ENCODE measurements at places on chromosomes 2 and 18.
A peak's percentile ranks its signal among the peaks of the same experiment; 100 is the strongest.

- DNase-seq: no peak
Measured at GRCh38 chr2:182559623-182560022, 132.8 kb upstream of the PDE1A start.

- DNase-seq: no peak
Measured at GRCh38 chr2:8541223-8541622, 140.6 kb upstream of the ID2 start.

DNA sequence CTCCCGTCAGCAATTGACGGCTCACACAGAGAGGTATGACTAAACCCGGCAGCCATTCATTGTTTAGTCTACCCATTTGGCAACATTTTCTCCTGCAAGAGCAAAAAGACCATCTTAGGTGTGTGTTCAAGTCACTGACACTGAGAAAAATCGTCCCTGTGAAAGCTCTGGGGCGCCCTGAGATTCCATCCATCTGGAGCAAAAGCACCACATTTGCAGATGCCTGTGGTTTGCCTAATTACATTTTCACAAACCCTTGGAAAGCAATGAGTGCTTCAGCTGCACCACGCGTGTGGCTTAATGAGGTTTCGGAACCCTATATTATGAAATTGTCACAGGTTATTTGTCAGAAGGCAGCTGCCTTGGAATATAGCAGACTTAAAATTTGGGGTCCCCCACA lies 110.7 kb upstream of the PTPRM start:
- DNase-seq: no peak

- no peak for DNase-seq
Measured at GRCh38 chr18:55121397-55122170, 162.3 kb upstream of the CCDC68 start.

DNA sequence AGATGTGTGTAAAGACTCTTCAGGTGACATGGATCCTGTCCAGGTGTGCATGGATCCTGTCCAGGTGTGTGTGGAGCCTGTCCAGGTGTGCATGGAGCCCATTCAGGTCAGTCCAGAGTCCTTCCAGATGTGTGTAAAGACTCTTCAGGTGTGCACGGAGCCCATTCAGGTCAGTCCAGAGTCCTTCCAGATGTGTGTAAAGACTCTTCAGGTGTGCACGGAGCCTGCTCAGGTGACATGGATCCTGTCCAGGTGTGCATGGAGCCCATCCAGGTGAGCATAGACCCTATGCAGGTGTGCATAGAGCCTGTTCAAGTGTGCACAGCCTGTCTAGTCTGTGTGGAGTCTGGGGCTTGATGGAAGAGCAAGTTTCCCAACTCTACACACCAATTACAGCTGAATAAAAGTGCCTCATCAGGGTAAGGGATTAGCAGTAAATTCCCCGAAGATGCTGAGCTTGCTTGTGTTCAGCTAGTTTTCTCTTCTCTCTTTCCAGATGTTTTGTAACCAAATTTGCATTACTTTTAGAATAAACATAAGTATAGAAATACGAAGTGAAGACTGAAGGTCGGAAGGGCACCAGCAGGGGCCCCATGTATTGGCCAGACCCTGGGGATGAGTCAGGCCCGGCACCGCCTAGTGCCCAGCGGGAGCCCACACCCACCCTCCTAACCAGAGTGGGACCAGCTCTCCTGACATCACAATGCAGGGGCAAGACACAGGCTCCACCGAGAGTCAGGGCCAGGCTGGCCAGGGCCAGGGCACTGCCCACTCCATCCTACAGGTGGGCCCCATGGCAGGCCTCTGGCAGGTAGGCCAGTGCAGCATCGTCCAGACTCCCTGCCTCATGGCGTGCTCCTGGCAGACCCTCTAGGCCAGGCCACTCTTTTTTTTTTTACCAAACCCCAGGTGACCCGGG lies 38.6 kb upstream of the GPC1 start:
- DNase-seq: peak; percentile 69

DNA sequence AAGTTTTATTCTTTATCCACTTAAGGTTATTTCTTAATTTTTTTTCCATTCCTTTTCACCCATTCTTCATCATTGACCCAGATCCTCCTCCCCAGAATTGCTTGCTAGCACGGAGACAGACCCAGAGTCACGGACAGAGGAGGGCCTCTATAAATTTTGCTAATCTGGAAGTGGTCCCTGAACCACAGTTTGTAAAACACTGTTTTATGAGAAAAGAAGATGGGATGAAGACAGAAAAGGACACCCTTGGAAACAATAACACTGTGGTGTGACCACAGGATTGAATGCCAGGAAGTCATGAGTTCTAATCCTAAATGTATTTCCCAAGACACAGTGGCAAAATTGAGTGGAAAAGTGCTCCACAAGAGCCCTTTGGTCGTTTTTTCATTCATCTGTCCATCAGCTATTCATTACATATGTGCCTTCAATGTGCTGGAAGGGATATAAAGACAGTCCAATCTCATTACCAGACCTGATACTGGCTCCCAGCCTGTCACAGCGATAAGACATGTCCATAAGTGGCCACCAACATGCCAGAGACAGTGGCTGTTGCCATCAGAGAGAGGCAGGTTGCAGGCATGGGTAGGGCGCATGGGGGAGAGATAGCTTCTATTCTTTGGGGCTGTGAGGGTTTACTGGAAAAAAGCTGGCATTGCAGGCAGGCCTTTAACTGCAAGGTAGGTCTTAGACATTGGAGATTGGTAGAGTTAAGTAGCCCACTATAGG lies 175.2 kb upstream of the ALPP start:
- DNase-seq: no peak

- no peak for DNase-seq
Measured at GRCh38 chr2:110783196-110783873, 51.0 kb downstream of the ACOXL start.

DNA sequence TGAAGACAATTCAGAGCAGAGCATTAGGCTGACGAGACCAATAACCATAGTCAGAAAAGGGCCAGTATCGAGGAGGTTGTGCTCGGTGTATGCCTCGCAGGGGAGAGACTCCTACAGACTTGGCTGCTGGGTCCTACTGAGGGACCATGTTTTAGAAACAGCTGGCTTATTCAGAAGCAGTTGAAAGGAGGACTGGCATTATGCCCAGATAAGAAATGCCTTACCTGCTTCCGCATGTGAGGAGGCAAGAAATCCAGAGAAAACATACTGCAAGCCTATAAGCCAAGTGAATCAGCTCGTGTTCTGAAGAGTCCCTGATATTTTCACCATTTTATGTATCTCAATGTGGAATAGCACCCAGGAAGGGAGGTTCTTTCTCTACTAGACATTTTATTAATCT lies 434.7 kb downstream of the GRB14 start:
- no peak for DNase-seq

DNA sequence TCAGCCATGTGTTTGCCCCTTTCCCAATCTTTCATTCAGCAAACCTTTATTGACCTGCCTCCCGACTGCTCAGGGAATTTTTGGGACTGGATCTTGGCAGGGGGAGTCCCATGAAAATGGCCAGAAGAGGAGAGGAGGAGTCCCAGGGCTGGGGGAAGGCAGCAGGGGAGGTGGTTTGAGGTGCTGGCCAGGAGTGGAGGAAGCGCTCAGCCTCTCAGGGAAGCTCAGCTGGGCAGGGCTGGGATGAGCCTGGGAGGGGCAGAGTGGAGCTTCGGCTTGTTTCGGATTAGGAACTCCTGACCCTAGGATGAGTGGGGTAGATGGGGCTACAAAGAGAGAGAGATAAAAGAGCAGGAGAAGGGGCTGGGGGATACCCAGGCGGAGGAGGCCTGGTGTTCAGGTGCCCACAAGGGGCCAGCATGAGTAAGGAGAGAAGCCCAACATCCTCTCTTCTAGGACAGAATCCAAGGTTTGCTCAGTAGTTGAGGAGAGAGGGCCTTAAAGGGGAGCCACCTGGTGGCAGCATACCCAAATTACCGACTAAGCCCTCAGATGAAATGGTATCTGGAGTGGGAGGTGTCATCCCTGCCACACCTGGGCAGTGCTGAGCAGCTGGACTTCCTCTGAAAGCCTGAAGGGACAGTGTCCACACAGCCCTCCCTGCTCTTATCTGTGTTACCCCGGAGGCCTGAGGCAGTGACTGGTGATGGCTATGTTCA lies 91.1 kb downstream of the INHBB start:
- DNase-seq: peak; percentile 12

GRCh38 chr18:7630731-7631442 lies 63.8 kb downstream of the PTPRM start:
- no peak for DNase-seq

GRCh38 chr2:42073739-42074503 lies 26.1 kb downstream of the PKDCC start:
- no peak for DNase-seq

GRCh38 chr2:12824351-12824777 lies 107.6 kb downstream of the TRIB2 start:
- DNase-seq: no peak

DNA sequence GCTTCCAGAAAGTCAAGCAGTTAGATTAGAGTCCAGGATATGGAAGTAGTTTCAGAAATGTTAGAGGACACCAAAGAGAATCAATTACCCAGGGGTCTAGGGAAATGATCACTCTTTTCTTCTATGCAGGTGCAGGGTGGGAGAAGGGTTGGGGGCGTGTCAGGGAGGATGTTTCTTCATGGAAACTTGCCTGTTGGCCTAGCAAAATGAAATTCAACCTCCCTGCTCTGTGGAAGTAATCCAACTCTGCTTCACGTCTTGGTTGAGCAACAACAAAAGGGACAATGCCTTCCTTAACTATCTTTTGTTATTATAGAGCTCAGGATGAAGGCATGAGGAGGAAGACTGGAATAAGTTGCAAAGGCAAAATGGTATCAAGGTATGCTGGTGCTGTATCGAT lies 210.8 kb upstream of the ETAA1 start:
- DNase-seq: no peak

DNA sequence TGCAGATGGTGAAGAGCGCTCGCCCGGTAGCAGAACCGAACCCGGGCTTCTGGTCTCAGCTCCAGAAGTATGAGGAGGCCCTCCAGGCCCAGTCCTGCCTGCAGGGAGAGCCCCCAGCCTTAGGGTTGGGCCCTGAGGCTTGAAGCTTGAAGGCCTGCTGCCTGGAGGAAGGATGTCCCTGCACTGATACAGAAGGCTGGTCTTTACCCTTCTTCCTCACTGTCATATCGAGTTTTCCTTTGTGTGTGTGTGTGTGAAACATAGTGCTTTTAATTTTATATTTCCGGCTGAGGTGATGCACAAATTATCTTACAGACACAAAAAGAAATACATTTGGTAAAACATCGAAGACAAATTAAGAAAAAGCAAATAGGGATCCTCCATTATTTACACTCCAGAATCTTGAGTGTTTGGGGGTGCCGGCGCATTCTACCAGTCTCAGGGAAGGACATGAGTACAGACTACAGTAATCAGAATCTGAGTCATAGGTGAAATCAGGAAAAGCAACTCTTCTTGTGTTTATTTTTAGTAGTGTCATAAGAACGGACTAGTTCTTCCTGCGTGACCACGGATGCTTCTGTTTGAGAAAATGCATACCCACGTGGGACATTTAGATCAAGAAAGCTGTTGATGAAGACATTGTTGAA lies 1.3 kb downstream of the DUSP28 start:
- peak; percentile 60 for DNase-seq

- DNase-seq: peak; percentile 78
Measured at GRCh38 chr2:39437522-39438296, 624 bp upstream of the MAP4K3 start.

- no peak for DNase-seq
Measured at GRCh38 chr18:35696307-35696706, 114.8 kb downstream of the GALNT1 start.

DNA sequence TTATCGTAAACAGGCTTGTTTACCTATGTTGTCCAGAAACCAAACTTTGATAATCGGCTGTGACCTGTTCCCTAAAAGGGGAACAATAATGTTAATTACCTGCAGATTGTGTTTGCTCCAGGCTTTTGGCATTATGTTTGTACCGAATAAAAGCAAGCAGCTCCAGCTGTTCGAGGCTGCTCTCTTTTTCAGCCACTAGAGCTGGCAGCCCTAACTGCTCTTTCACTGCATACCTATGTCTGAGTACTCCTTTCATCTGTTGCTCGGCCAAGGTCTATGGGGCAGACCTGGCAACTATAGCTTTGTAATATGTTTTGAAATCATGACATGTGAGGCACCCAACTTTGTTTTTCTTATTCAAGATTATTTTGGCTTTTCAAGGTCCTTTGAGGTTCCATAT lies 77.8 kb upstream of the EHBP1 start:
- no peak for DNase-seq

GRCh38 chr2:201248288-201248844 lies 12.0 kb upstream of the CASP8 start:
- DNase-seq: no peak

- no peak for DNase-seq
Measured at GRCh38 chr2:148483665-148484064, 160.9 kb upstream of the EPC2 start.

DNA sequence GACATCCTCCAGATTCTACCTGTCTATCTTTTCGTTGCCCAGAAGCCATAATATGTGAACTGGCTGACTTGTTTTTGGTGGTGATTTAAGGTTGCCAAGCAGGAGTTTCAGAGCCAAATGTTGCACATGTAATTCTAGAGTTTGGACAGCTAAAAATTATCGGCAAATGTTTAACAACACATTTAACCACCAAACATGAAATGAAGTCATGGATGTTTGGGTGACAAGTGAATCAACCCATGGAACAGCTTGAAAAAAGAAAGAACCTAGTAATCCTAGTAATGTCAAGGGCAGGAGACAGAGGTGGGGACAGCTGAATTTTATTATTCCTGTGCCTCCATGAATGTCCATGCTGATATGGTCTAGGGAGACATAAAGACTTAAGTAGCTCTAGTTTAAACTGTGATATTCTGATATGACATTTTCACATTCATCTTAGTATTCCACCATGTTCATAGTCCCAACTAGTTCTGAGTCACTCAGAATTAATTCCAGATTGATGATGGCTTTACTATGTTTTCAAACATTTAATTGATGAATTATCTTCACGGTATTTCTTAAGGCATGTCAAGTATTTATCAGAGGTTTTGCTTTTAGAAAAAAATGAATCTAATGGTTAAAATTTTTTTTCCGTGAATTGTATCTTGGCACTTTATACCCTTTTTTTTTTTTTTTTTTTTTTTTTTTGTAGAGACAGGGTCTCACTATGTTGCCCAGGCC lies 101.7 kb downstream of the SOCS6 start:
- DNase-seq: no peak

DNA sequence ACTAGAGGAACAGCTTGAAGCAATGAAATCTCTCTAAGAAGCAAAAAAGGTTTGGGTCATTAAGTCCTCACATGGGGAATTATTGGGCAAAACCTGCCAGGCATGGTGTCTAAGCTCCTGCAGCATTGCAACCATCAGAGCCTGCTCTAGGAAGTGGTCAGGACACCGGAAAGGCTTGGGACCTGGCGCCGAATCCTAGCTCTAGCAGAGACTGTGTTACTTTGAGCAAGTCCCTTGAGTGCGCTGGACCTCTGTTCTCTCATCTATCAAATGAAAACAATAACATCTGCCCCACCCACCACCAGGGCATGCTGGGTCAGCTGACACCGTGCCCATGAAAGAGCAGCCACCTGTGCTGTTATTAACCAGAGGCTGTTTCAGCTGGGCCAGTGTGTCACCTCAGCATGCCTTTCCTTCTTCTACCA lies 6.3 kb downstream of the TMEM127 start:
- no peak for DNase-seq

- DNase-seq: no peak
Measured at GRCh38 chr2:189608795-189609422, 28.3 kb upstream of the SLC40A1 start.

- DNase-seq: no peak
Measured at GRCh38 chr2:224793946-224794345, 77.8 kb upstream of the CCDC195 start.
